ENCODE measurements at places on chromosomes 7 and 10.

GRCh38 chr10:55400075-55400849 is 599.2 kb upstream of the PCDH15 start:
- DNase-seq = no peak

- no peak for DNase-seq
Observed at GRCh38 chr7:65731562-65732035, 141.3 kb upstream of the VKORC1L1 start.

GRCh38 chr10:89037096-89037495 is 46.5 kb downstream of the FAS start:
- no peak for DNase-seq

- peak; percentile 48 for DNase-seq
Observed at GRCh38 chr7:1810961-1811849, 141.1 kb downstream of the ELFN1 start.

GRCh38 chr7:18861514-18862118 is 255.8 kb downstream of the TWIST1 start:
- DNase-seq = no peak

DNA sequence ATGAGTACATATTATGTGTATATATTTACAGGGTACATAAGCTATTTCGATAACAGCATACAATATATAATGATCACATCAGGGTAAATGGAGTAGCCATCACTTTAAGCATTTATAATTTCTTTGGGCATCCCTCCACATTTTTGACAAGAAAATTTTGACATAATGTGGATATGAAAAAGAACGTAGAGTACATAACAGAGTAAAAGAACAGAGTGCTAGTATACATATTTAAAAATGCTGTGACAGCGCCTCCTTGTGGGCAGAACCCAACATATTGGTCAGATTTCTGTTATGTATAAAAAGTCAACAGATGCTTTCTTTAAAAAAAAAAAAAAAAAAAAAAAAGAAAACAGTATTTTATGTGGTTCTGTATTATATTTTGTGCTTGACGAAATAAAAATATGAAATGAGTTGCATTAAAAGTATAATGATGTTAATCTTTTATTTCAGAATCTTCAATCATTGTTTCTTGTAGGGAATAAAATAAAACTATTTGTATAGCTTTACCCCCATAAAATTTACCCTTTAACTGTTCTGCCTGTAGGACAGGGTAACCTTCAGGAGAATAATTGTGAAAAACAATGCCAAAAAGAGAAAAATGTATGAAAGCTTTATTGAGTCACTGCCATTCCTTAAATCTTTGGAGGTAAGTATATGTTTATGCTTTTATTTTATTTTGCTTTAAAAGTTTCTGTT is 18.3 kb upstream of the HBP1 start:
- peak; percentile 79 for DNase-seq

GRCh38 chr7:27808626-27809025 is 68.7 kb downstream of the TAX1BP1 start:
- DNase-seq = peak; percentile 14

- DNase-seq = no peak
Observed at GRCh38 chr10:110436554-110437350, 61.0 kb upstream of the DUSP5 start.

DNA sequence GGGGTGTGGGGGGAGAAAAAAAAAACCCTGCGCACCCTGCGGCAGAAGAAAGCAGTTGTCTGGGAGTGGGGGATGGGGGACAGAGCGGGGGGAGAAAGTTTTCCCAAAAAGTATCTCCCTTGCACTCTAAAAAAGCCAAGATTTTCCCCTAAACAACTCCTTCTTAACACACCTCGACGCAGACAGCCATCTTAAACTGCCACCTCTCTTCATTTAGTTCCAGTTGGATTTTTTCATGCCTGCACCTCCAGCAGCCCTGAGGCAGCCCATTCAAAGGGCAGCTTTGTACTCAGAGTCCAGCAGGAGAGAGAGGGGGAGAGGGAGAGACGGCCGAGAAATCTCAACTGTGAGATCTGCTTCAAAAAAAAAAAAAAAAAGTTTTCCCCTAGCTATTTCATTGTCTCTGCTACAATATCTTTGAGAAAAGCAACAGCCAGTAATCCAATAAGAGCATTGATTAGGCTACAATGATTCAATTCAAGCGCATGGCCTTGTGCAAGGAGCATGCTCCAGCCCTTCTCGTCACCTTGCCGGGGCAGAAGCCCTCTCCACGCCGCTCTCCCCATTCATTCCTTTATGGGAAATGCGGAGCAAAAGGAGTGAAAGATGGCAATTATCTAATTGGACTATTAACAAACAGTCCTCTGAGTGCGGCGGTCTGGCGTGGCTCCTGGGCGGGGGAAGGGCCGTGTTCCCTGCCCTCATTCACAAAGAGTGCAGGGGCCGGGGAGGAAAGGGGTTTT is 939 bp upstream of the VAX1 start:
- DNase-seq = no peak

DNA sequence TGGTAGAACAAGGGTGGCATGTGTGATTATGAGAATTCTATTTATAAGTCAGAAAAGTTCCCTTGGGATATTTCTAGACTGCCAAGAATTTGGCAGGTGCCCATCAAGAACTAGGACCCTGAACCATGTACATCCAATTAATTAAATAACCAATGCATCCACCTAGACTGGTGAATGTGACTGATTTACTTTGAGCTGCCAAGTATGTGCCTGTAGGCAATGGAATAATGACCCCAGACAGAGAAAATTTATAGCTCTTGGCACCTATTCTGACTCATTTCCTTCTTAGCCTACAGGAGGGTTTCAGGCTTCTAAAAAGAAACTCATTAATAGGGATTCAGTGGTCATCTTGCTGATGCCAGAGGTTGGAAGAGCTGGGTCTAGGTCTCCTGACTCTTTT is 54.9 kb downstream of the KCNH2 start:
- no peak for DNase-seq

All from NB4 (cell line).